Effector memory CD8-positive, alpha-beta T cell (primary cell): ENCODE measurements at places on chromosomes 1 and 21.

GRCh38 chr1:203336097-203336496 lies 14.8 kb downstream of the FMOD start:
- no peak for DNase-seq

DNA sequence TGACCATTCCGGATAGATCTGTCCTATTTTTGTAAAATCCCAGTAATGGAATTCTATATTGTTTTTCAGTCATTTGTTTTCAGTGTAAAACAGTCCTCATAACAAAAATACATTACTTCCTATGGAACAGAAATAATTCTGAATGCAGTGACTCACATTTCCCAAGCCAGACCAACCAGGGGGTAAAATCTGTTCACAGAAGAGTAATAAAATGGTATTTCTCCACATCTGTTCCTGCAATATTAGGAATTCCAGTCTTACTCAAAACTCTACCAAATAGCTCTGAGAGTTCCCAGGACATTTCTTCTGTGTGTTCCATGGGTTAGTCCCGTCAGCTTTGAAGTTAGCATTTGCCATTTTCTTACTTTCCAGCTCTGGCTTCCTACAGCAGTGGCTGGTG lies 2.6 kb upstream of the DDR2 start:
- no peak for DNase-seq

- DNase-seq, result no peak
These were observed 16.9 kb downstream of the SSR2 start for GRCh38 chr1:156003923-156004188.

- DNase-seq, result no peak
These were observed 379.2 kb upstream of the SPAG17 start for GRCh38 chr1:118563981-118564951.

- no peak for DNase-seq
These were observed 61.2 kb downstream of the VANGL1 start for GRCh38 chr1:115702959-115703358.

GRCh38 chr1:162755306-162755705 lies 35.2 kb upstream of the HSD17B7 start:
- DNase-seq, result no peak

DNA sequence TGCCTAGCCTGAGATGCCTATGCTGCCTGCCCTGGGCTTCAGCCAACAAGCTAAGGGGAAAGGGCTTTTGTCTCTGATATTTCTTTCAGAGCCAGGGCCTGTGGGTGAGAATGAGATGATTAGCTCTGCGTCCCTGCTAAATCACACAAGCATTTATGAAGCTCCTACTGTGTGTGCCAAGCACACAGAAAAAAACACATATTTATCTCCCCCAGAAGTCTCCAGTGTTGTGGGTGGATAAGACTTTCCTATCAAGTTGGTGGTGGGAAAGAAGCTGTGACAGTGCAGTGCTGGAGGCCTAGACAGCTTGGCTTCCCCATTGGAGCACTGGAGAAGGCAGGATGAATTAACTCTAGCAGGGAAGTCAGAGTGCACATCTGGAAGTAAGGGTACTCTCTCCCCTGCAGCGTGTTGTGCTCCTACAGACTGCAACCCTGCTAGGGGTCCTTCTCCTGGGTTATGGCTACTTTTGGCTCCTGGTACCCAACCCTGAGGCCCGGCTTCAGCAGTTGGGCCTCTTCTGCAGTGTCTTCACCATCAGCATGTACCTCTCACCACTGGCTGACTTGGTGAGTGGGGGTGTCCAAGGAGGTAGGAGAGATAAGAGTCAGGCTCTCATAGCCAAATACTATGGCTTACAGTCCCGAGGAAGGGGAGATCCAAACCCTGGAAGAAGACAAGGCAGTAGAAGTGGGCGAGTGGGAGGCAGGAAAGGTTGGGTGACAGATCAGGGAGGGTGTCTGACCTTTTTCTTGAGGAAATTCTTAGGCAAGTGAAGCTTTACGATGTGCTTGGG lies 1.7 kb downstream of the SLC50A1 start:
- DNase-seq, result no peak

DNA sequence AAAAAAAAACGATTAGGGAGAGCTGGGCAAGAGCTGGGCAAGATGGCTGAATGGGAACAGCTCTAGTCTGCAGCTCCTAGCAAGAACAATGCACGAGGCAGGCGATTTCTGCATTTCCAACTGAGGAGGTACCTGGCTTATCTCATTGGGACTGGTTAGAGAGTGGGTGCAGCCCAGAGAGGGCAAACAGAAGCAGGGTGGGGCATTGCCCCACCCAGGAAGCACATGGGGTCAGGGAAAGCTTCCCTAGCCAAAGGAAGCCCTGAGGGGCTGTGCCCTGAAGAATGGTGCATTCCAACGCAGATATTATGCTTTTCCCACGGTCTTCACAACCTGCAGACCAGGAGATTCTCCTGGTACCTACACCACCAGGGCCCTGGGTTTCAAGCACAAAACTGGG lies 251.6 kb downstream of the GPATCH2 start:
- no peak for DNase-seq

GRCh38 chr21:38196036-38196435 lies 60.8 kb upstream of the KCNJ15 start:
- DNase-seq, result no peak

- DNase-seq, result no peak
These were observed 169.8 kb upstream of the B3GALT2 start for GRCh38 chr1:193356249-193356648.

- DNase-seq, result no peak
These were observed 100.4 kb downstream of the FGGY start for GRCh38 chr1:59397139-59397858.

GRCh38 chr1:218982482-218982881 lies 191.2 kb upstream of the LYPLAL1 start:
- DNase-seq, result no peak

DNA sequence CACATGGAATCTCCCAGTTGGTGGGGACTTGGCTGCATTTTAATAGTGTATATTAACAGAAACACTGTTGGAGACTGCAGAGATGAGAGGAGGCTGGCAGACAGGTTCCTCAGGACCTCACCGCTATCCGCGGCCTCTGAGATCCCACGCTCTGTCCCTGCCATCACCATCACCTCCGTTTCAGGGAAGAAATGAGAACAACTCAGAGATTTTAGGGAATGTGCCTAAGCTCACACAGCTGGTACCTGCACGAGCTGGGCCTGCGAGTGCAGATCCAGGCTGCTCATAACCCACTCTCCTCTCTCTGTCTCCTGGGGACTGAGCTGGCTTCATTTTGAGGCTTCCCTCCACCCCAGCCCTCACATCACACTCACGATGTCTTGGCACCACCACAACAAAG lies 62.0 kb downstream of the UMODL1 start:
- DNase-seq, result no peak

DNA sequence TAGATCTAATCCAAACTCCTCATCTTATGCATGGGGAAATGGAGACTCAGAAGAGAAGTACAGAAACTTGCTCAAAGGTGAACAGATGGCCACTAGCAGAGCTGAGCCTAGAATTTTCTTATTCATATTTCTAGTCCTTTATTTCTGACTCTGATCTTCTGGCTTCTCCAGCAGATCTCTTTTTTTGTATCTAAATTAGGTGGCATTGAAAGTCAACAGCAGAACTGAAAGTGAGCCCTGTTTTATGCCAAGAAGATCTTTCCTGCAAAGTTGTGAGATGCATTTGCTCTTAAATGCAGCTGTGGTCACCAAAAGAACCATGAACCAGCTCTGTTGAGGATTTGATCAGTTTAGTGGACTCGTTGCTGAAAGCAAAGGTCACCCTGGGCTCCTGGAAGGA lies 75.5 kb downstream of the KAZN start:
- no peak for DNase-seq
